Small intestine (tissue), 16 donors: ENCODE measurements at places on chromosomes 5 and 9.

GRCh38 chr9:134698587-134699342 is 57.2 kb downstream of the COL5A1 start:
- DNase-seq = peak; percentile 30

DNA sequence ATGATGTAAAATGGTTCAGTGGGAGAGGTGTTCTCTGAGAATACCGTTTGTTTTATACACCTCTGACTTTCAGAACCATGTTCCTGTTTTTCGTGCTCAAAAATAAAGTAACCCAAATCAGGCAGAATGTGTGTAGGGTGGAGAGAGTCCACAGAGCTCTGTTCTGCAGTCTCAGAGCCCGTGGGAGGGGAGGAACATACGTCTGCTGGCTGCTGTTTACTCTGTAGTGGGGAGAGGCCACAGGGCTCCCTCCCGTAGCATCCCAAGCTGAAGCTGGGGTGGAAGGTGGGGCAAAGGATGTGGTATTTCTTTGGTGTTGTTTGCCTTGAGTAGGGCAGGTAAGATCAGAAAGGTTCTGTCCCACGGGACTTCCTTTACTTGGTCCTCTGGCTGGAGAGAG is 348.5 kb downstream of the DNAH5 start:
- DNase-seq = no peak

DNA sequence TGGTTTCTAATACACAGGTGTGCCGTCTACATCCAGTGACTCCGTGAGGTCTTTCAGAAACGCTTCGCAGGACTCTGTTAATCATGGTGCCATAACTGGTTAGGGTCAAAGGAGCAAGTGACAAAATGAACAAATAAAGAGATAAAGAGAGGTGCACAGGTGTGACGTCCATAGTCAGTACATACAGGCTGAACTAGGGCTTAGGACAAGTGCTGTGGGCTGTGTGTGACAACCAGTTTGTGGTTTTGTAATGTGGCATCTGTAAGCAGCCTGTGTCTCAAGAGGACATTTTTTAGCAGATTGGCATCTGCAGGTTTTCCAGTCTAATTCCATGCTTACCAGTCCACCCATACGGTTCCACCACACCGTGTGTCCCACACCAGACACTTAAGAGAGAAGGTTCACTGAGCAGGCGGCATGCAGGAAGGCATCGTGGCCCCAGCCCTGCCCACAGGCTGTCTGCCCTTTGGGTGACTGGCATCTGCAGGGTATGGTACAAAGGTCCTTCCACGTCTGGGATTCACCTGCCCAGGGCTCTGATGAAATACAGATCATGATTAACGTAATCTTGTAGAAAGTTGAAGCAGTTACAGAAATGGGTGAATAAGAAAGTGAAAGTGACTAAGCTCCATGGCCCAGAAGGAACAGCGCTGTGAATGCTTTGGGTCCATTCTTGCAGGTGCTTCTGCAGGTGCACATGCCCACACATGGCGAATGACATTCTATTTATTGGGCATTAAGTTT is 26.9 kb downstream of the SRD5A1 start:
- DNase-seq = no peak

- no peak for DNase-seq
Observed at GRCh38 chr5:122126177-122126755, 3.1 kb upstream of the ZNF474 start.

- DNase-seq = no peak
Observed at GRCh38 chr9:2319421-2319820, 302.2 kb upstream of the VLDLR start.

DNA sequence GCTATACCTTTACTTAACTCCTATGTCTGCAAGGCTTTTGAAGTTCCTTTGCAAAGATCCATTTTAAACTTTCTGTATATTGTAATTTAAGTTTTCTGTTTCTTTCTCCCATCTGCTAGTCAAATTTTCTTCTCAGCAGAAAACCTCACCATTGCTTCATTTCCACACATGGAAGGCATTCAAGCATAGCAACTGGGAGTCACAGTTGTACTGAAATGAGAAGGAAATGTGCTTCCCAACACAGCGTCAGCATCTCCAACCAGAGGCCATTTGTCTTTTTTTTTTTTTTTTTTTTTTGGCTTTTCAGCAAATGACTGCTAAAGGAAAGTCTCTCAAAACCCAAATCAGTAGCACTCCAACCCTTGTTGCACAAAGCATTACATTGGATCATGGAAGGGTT is 92.5 kb downstream of the RAB3C start:
- DNase-seq = no peak
